Colonic mucosa (tissue), 4 donors: ENCODE measurements at places on chromosomes 3 and 15. TPM values are rescaled to one million over a fixed set of nuclear protein-coding genes. Genes with fewer than 3 reads are reported as not detected.

Gene ASTE1
- 13.0 TPM for total RNA-seq

Gene SH2D7
- 1.6 TPM for total RNA-seq

Gene KCNMB2
- total RNA-seq: 0.72 TPM

Gene PLS1
- 252 TPM for total RNA-seq

Gene KLHL40
- not detected for total RNA-seq

Gene GOLGA8J
- 0.35 TPM for total RNA-seq

Gene GOLGB1
- total RNA-seq: 75.6 TPM

Gene RAD51
- 10.0 TPM for total RNA-seq

Gene C2CD4A
- 2.4 TPM for total RNA-seq

Gene ADIPOQ
- 0.17 TPM for total RNA-seq

Gene TEX55
- not detected for total RNA-seq
